ENCODE measurements at places on chromosomes 11 and 22.

DNA sequence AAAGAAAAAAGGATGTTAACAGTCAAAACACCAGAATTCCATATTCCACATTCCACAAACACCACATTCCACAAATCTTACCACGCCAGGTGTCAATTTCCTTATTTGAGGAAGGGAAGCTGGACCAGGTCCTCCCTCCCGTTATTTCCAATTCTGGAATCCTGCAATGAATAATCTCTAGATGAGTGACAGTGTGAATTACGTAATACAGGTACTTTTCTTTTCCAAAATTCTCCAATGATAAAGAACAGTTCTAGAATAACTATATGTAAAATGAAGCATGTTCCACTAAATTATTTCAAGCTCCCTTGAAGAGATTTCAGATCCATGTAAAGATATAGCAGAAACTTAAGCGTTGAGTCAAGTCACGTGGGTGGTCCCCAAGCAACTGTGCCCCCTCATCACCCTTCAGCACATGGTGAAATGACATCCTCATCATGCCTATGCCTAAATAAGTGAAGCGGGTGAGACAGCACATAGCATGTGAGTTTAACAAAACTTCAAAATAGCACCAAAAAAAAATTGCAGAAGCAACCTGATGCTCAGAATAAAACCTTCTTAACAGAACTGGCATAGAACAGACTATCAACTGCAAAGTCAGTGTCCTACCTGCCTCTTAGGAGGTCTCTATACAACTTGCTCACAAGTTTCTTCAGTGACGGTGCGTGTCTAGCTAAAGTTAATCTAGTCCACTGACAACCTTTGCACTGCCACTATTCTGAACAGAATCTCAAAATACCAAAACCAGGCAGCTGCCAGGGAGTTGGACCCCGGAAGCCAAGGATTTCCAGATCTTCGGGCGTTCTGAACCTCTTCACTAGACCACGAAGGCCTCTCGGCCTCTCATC lies 876 bp downstream of the NFRKB start:
- DNase-seq: no peak

DNA sequence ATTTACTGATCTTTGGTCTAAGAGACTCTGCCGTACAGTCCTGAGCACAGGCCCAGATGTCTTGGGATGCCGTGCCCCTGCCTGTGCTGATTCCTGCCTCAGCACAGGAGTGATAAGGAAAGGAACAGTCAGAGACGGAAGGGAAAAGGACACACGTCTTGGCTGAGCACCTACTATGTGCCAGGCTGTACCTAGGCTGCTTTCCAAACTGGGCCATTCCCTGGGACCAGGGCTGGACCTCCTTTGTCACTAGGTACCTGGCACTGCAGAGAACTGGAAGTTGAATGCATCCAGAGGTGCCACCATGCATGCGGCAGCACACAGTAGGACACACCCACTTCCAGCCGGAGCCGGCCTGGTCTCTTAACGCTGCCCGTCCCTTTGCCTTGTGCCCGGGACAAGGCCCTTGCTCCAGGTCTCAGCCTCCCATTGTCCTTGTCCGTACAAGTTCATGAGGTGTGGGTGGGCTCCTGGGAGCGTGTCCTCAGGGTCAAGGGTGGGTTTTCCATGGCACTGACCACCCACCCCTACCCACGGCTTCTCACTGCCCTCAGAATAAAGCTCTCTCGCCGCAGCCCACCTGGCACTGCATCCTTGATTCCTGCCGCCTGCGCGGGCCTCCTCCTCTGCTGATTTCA lies 1.1 kb upstream of the SSTR3 start:
- no peak for DNase-seq

GRCh38 chr11:27116684-27117083 lies 76.1 kb downstream of the BBOX1 start:
- no peak for DNase-seq

GRCh38 chr22:29503811-29504372 lies 23.9 kb downstream of the NEFH start:
- no peak for DNase-seq

DNA sequence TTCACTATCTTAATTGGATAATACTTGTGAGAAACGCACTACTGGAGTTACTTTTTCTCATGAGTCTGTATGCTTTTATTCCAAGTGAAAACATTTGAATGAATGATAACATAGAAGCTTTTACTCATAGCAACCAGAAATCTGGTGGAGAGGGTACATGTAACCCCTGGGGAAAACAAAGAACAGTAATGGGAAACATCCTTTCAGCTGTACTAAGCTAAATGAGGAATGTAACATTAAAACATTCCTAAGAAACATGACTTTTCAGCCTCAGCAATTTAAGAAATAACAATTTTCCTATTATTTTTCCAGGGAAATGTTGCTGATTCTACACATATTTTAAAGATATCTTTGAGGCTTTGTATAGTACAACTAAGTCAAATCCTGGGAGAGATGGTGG lies 97.2 kb upstream of the CEP126 start:
- DNase-seq: no peak
